HFFc6 (cell line): ENCODE measurements at places on chromosomes 12 and 14. TPM values are rescaled to one million over a fixed set of nuclear protein-coding genes. Genes with fewer than 3 reads are reported as not detected.
A peak's percentile ranks its signal among the peaks of the same experiment; 100 is the strongest.

The RERG gene
- total RNA-seq = not detected in 3 replicates

DNA sequence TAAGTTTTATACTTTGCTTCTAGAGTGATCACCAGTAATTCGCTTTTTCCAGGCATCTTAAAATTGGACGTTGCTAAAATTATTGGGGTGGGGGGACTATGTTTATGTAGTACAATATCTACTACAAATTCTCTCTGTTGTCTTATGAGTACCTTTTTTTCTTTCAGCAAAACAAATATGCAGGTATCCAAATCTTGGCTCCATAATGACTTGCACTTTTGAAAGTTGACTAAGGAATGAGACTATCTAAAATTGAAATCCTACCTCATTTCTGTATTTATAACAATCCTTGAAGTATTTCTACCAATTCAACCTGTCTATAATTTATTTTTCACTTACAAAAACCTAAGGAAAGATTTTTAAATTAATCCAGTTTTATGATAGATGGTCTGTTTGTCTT lies 2.4 kb downstream of the DYNC1H1 start:
- H3K4me1 ChIP-seq = peaks cover 72% of the 10 kb centered on the region
- H3K27ac ChIP-seq = peak overlapping the region; percentile 82
- H3K27me3 ChIP-seq = no peaks in the 10 kb centered on the region; the same call in 1 of the 2 replicates

The KCNC2 gene
- total RNA-seq = not detected in 3 replicates

- peaks cover 5% of the 10 kb centered on the region; the same call in 1 of the 2 replicates for H3K4me1 ChIP-seq
- DNase-seq = no peak
- peaks cover 22% of the 10 kb centered on the region for H3K27me3 ChIP-seq
- H3K36me3 ChIP-seq = peaks cover 12% of the 10 kb centered on the region
- H3K4me3 ChIP-seq = no peak overlapping the region
- no peak overlapping the region for H3K27ac ChIP-seq
Measured at GRCh38 chr12:117034249-117034648, 65.0 kb downstream of the TESC start.

DNA sequence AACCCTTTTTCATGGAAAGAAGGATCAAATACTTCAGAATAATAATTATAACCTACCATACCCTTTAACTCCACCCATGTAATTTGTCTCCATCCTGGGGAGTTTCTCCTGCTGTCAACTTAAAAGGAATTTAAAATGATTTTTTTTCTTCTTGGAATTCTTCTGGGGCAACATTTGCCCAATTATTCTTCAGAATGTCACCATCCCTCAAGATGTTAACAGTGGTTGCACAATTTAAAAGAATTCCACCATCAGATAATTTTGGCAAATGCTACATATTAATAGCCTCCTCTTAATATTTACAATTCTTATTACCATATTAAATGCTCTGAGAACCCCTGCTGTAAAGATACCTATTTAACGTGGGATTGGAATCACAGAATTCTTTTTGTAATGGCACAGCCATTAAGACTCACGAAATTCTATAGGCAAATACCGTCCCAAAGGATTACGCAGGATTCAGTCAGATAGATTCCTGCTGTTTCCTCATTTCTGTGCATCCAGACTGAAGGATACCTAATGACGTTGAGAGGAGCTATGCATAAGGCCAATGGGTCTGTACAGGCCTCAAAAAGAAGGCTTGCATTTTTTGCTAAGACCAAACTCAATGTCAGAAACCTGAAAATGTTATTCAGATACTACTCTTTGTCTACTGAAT lies 177.5 kb downstream of the DAD1 start:
- no peak overlapping the region for H3K27ac ChIP-seq
- H3K27me3 ChIP-seq = peaks cover 41% of the 10 kb centered on the region
- no peaks in the 10 kb centered on the region for H3K36me3 ChIP-seq
- DNase-seq = no peak
- H3K4me1 ChIP-seq = 0 out of 2 replicates have a peak, but pooled peaks cover 5% of the 10 kb centered on the region

GRCh38 chr12:91817517-91817916 lies 328.1 kb downstream of the BTG1 start:
- no peak overlapping the region for H3K4me3 ChIP-seq
- H3K27me3 ChIP-seq = no peaks in the 10 kb centered on the region
- no peak overlapping the region for H3K27ac ChIP-seq
- no peaks in the 10 kb centered on the region for H3K36me3 ChIP-seq
- peaks cover 12% of the 10 kb centered on the region for H3K4me1 ChIP-seq
- DNase-seq = no peak

GRCh38 chr12:96198965-96199364 lies 4.8 kb downstream of the ELK3 start:
- H3K4me1 ChIP-seq = peaks cover 61% of the 10 kb centered on the region
- peaks cover 34% of the 10 kb centered on the region for H3K36me3 ChIP-seq
- peak; percentile 95 for DNase-seq
- H3K27ac ChIP-seq = peak overlapping the region; percentile 99

DNA sequence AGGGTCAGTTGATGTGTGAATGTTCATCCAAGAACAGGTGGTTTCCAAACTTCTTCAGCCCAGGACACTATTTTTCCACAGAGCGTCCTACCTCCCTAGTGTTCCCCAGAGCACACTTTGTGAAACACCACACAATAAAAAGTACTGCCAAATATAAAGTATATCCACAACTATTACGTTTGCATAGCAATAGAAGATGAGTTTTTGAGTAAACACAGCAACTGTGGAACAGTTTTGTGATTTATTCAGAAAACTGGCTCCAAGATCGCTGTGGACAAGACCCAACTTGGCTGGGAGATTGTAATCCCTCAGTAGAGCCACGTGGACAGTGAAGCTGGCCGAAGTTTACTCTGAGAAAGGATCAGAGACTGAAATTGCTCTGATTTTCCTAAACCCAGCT lies 14.5 kb upstream of the MAP1LC3B2 start:
- H3K4me1 ChIP-seq = peaks cover 30% of the 10 kb centered on the region
- peaks cover 7% of the 10 kb centered on the region for H3K27me3 ChIP-seq
- H3K4me3 ChIP-seq = no peak overlapping the region
- H3K36me3 ChIP-seq = no peaks in the 10 kb centered on the region
- H3K27ac ChIP-seq = no peak overlapping the region

DNA sequence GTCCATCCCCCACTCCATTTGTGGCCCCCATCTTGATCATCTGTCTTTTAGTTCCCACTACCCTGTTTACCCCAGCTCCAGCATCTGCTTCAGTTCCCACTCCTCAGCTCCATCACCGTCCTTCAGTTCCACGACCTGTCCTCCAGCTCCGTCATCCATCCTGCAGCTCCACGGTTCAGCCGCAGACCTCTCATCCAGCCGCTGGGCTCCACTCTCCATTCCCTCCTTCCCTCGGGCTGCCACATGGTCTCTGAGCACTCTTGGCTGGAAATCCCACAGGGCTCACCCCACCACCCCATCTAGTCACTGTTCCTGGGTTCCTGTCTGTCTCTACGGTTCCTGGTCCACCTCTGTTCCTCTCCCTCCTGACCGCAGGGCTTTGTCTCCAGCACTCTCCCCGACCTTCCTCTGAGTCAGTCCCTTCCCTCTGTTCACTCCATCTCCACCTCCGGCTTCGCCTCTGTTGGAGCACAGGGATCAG lies 3.3 kb upstream of the P3H3 start:
- peak overlapping the region; percentile 86 for H3K4me3 ChIP-seq
- no peak for DNase-seq
- H3K27me3 ChIP-seq = peaks cover 29% of the 10 kb centered on the region

- H3K4me1 ChIP-seq = no peaks in the 10 kb centered on the region
- H3K4me3 ChIP-seq = no peak overlapping the region
- no peak for DNase-seq
- H3K36me3 ChIP-seq = no peaks in the 10 kb centered on the region
Measured at GRCh38 chr12:83808591-83808990, 1104.0 kb downstream of the SLC6A15 start.

DNA sequence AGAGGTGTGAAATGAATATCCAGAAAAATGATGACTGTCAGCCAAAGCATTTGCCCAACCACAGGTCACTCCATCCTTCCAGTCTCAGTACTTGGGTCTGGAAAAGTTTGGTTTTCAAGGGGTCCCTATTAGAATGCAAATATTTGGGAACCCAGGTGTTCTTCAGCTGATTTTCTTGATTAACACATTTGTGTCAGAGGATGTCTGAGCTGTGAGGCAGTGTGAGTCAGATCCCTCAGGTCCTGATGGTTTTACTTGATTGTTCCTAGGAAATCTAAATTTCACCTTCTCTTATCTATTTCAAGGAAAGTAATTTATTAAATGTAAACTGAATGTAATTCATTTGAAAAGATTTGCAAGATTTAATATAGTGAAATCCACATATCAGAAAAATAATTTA lies 71.5 kb downstream of the SSPN start:
- H3K27me3 ChIP-seq = peaks cover 2% of the 10 kb centered on the region; the same call in 1 of the 2 replicates
- no peaks in the 10 kb centered on the region for H3K36me3 ChIP-seq
- peaks cover 22% of the 10 kb centered on the region for H3K4me1 ChIP-seq
- H3K4me3 ChIP-seq = no peak overlapping the region
- H3K27ac ChIP-seq = no peak overlapping the region
- no peak for DNase-seq

- peak; percentile 52 for DNase-seq
- H3K4me1 ChIP-seq = peaks cover 29% of the 10 kb centered on the region
- peak overlapping the region; percentile 53 for H3K4me3 ChIP-seq
- H3K27me3 ChIP-seq = no peaks in the 10 kb centered on the region
Measured at GRCh38 chr14:81516986-81517797, 16.5 kb downstream of the SEL1L start.

DNA sequence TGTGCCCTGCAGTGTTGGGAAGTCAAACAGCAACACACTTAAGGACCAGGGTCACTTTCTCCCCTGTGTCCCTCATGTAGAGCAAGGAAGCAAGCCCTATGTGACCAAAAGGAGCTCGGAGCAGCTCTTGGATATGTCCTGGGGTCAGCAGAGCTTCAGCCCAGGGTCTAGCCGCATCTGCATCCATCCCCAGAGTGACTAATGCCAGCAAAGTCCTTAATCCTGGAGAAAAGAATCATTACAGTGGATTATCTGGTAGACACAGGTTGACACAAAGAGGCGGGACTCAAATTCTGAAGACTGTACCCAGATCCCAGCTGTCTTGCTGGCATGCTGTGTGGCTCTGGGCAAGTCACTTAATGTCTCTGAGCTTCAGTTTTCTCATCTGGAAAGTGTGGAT lies 239.1 kb upstream of the PWP1 start:
- no peak overlapping the region for H3K27ac ChIP-seq
- DNase-seq = no peak
- peaks cover 12% of the 10 kb centered on the region for H3K4me1 ChIP-seq
- H3K4me3 ChIP-seq = no peak overlapping the region
- peaks cover 8% of the 10 kb centered on the region for H3K27me3 ChIP-seq
- no peaks in the 10 kb centered on the region for H3K36me3 ChIP-seq
